Stimulated activated CD4-positive, alpha-beta T cell treated with anti-CD3 and anti-CD28 coated beads, Interleukin-4, amount 100 ng/mL, for 48 hours (primary cell): ENCODE measurements at places on chromosomes 11 and 22.

GRCh38 chr11:114321621-114322257 lies 25.5 kb downstream of the NNMT start:
- DNase-seq, result no peak

- no peak for DNase-seq
Measured at GRCh38 chr11:61976420-61976800, 9.0 kb upstream of the FTH1 start.

DNA sequence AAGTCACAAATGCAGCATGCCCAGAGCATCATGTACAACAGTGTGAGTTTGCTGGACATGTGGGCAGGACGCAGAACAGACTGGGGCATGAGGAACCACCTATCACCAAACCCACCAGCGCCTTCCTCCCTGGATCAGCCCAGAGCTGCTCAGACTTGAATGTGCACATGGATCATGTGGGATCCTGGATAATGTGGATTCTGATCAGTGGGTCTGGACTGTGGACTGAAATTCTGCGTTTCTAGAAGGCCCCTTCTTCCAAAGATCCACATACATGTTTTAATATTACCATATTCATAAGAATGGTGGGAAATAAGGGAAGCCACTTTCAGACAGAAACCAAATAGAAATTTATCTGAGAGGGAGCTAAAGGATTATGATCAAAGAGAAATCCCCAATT lies 85.6 kb upstream of the VPREB1 start:
- DNase-seq, result no peak

DNA sequence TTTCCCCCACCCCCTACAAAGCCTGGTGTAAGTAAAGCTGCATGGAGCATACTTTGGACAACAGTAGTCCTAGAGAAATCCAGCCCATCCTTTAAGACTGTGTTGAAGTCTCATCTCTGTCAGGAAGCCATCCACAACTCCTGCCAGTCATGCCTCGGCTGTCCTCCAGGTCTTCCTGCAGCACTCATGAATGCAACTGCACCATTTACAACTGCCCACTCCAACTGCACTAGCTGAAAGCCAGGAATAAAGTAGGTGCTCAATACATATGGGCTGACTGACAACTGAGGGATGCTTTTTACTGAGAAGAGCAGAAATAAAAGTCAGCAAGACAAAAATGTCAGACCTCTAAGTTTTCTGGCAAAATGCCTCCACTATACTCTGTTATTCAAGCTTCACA lies 27.4 kb downstream of the IL18BP start:
- DNase-seq, result no peak

DNA sequence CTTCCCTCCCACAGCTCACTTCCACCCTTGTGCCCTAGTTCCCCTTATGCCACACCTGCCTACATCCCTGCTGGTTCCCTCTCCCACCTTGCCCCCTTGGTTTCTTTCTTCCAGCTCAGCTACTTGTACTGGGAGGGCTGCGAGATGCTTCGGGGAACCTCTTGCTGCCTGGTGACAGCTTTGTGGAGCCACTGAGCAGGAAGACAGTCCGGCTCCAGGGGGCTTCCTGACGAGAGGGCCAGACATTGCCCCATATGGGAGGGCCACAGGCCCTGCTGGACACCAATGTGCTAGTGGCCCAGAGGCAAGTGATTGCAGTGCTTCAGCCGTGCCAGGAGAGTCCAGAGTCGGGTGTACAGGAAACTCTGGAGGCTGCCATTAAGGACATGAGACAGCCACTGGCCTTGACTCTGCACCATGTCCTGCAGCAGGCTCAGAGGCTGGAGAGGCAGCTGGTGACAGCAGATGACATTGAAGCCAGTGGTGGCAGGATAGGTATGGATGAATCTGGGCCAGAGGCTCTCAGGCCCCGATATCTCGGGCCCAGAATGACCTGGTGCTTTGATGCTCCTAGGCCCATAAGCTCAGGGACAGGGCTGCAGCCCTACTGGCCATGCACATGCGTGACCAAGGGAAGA lies 54.3 kb downstream of the BTG4 start:
- DNase-seq, result no peak

- peak; percentile 54 for DNase-seq
Measured at GRCh38 chr11:128039140-128040021, 548.0 kb downstream of the ETS1 start.

GRCh38 chr22:31327806-31328543 lies 18.2 kb downstream of the PATZ1 start:
- no peak for DNase-seq
